ENCODE measurements at places on chromosomes 13 and 19.

DNA sequence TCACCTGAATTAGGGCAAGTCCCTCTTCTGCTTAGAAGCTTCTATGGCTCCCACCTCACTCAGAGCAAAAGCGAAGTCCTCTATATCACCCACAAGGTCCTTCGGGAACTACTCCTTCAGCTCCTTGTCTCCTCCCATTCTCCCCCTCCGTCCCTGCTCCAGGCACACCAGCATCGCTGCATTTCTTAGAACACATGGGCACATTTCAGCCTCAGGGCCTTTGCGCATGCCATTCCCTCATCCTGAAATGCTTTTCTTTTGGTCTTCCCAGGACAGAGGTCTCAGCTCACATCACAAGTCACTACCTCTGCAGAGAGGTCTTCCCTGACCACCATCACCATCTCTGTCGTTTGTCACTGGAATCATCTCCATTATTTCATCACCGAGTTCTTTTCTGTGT, 4.0 kb downstream of the S1PR5 start:
- no peak for DNase-seq

DNA sequence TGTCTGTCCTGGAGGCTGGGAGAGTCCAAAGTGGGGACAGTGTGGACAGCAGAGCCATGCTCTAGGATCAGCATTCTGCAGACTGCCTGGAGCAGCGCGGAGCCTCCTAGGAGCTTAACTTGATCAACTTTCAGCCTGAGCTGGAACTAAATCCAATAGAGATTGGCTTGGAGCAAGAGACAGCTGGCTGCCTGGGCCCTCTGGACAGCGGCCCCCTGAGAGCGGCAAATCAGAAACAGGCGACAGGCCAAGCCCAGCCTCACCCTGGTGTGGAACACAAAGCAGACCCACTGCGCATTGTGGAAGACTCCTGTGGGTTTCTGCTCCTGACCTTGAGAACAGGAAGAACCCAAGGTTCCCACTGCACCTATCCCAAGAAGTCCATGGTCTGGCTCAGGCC, 462.2 kb downstream of the TSHZ3 start:
- no peak for DNase-seq

- no peak for DNase-seq
Observed at GRCh38 chr19:49533551-49534488, 6.0 kb downstream of the RCN3 start.

- no peak for DNase-seq
Observed at GRCh38 chr13:112175162-112176075, 108.5 kb downstream of the SOX1 start.

- no peak for DNase-seq
Observed at GRCh38 chr13:67283637-67284036, 53.5 kb upstream of the PCDH9 start.

GRCh38 chr19:38632476-38633213, 13.7 kb downstream of the EIF3K start:
- no peak for DNase-seq

DNA sequence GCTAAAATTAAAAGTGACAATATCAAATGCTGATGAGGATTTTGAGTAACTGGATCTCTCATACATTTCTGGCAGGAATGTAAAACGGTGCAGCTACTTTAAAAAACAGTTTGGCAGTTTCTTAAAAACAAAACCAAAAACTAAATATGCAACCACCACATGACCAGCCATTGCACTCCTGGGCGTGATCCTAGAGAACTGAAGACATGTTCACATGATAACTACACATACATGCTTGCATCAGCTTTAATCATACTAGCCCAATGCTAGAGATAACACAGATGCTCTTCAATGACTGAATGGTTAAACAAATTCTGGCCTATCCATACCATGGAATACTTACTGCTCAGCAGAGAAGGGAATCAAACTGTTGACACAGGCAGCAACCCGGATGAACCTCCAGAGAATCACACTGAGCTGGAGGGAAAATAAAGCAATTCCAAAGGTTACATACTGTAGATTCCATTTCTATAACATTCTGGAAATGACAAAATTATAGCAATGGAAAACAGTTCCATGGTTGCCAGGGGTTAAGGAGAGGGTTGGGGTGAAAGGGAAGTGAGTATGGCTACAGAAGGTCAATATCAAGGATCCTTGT, 25.5 kb upstream of the NAXD start:
- DNase-seq = no peak

DNA sequence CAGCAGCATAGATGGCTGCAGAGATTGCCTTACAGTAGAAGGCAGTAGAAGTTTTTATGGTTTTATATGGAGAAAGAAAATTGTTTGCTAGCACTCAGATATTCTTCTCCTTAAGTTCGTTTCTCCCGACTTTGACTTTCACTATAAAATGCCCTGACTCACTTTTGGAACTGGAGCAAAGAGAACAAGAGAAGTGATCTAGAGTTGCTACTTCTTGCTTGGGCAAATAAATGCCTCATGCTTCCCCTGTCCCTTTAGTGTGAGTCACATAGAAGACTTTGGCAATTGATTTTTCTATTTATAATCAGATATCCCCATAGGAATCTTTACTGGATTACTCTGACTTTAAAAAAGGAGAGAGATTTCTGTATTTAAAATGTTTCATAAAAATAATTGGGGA, 46.9 kb downstream of the ITGBL1 start:
- no peak for DNase-seq

GRCh38 chr13:45872566-45872965, 21.0 kb upstream of the SIAH3 start:
- DNase-seq = no peak

DNA sequence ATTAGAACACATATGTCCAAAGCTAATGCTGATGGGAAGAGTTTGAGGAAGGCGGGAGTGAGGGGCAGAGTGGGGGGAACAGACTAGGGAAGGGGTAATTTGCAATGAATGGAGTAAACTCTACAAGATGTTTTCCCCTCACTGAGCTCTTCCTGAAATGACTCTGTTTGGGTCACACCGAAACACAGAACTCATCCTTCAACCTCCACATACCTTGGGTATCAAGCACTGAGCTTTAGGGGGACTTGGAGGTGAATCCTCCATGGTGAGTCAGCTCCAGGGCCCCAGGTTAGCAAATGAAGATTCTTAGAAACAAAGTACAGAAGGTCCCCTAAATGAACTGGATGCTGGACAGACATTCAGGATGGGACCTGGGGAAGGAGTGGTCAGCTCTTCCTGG, 1.3 kb upstream of the SIGLEC10 start:
- DNase-seq = no peak

- no peak for DNase-seq
Observed at GRCh38 chr13:45473627-45474026, 8.9 kb downstream of the COG3 start.

DNA sequence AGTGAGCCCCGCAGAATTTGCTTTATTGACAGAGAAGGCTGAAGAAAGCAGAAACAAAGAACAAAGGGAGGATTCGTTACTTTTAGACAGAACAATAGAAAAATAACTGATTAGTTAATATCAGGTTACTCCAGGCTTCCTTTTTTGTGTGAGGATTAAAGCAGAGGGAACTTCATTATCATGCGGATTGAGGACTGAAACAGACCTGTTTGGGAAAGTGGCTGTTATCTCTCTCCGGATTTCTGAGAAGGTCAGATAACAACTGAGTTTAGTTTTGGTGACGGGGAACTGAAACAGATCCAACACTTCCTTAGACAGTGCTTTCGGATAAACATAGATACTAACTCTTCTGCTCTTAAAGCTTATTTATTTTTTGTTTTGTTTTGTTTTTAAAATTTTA, 246.4 kb upstream of the ZNF507 start:
- no peak for DNase-seq

DNA sequence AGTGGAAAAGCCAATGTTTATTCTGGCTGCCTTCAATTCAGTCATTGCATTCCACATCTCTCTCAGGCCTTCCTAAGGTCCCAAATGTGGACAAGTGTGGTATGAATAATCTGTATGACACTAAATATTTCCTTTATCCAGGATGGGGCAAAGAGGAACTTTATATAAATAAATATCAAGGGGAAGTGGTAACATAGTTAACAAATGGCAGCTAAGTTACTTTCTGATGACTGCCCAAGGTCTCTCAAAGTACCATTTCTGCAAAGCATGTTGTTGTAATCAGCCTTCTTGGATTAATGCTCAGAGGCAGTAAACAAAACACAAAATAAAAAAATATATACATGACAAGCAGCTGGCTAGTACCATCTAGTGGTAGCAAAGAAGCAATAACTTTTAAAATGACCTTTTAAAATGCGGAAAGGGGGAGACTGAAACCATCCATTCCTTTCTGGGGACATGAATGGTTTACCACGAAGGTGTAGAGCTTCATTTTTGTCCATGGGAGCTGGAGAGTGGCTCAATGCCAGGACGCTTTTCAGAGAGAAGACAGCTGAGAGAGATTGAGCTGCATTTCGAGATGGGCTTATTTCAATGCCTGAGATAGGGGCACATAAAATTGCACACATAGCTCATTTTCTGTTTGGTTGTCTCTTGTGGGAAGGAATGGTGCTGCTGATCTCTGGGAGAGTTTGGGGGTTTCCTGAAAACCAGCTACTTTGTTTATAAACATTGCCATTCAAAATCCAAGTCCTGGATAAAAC, 259.2 kb downstream of the RFC3 start:
- DNase-seq = no peak

GRCh38 chr19:35169221-35169995, 14.9 kb downstream of the FXYD5 start:
- no peak for DNase-seq

GRCh38 chr19:34475026-34475974, 6.3 kb upstream of the WTIP start:
- DNase-seq = no peak

DNA sequence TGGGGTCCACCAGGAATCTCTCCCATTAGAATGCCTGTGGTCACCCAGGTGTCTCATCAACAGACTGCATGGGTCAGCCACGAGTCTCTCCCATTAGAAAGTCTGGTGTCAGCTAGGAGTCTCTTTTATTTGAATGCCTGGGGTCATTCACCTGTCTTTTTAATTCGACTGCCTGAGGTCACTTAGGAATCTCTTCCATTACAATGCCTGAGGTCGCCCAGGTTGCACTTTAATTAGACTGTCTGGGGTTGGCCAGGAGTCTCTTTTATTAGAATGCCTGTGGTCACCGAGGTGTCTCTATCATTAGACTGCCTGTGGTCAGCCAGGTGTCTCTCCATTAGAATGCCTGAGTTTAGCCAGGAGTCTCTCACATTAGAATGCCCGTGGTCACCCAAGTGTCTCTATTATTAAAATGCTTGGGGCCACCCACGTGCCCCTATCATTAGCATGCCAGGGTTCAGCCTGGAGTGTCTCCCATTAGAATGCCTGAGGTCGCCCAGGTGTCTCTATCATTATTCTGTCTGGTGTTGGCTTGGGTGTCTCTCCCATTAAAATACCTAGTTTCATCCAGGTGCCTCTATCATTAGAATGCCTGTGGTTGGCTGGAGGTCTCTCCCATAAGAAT, 1474.3 kb downstream of the UQCRFS1 start:
- DNase-seq = no peak

- DNase-seq = no peak
Observed at GRCh38 chr19:38443458-38443999, 10.0 kb downstream of the RYR1 start.

- DNase-seq = no peak
Observed at GRCh38 chr19:30590596-30591229, 218.5 kb downstream of the ZNF536 start.

DNA sequence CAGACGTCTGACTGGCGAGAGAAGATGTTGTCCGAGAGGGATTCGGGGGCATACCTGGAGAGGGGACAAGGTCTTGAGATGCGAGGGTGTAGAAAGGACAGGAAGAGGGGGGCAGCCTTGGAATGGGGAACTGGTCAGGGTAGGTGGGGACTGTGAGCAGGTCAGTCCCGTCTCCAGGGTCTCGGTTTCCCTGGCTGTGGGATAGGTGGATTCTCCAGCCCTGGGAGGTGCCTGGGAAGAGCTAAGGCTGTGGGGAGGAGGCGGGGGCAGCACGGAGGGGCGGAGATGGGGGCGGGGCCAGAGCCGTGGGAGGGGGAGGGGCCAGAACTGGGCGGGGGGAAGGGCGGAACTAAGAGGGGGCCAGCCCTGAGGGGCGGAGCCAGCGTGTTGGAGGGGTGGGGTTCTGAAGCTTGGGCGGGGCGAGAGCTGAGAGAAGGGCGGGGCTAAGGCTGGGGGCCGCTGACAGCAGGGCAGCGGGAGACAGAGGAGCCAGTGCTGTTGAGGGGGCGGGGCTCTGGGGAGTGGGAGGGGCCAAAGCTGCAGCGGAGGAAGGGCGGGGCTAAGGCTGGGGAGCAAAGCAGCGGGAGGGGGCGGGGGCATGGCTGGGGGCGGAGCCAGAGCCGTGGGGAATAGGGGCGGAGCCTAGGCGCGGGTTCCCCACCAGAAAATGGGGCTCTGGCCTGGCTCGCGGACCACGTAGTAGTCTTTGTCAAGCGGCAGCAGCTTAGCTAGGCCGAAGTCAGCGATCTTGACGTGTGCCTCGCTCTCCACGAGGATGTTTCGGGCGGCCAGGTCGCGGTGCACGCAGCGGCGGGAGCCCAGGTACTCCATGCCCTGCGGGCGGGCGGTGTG, 9.5 kb upstream of the INSL3 start:
- peak; percentile 90 for DNase-seq

GRCh38 chr13:98103531-98103930, 39.4 kb upstream of the FARP1 start:
- DNase-seq = no peak

- DNase-seq = no peak
Observed at GRCh38 chr19:40740747-40741146, 9.5 kb downstream of the ACTMAP start.

- no peak for DNase-seq
Observed at GRCh38 chr13:76438050-76438449, 448.2 kb downstream of the KCTD12 start.

DNA sequence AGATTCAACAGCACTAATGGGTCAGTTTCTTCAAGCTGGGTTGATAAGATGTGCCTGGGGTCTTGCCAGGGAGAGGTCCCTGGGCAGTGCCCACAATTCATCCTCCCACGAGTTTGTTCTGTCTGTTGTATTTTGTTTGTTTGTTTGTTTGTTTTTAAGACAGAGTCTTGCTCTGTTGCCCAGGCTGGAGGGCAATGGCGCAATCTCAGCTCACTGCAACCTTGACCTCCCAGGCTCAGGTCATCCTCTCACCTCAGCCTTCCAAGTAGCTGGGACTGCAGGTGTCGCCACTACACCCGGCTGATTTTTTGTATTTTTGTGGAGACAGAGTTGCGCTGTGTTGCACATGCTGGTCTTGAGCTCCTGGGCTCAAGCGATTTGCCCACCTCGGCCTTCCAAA, 120.1 kb downstream of the NUFIP1 start:
- DNase-seq = no peak

- no peak for DNase-seq
Observed at GRCh38 chr13:73321043-73321442, 262.2 kb downstream of the KLF5 start.

DNA sequence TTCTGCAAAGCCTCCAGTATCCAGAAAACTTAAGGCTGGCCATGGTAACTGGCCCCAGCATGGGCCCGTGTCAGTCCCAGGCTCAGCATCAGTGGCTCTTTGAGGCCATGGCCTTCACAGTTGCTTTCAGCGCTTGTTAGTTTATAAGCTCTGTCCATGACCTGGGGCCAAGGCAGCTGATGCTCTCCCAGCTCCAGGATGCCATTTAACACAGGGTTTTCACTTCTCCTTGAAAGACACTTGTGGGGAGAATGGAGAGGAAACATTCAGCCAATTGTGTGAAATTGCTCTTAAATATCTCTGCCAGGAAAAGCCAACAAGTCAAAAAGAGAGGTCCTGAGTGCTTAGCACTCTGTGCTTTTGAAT, 321.3 kb downstream of the FOXO1 start:
- DNase-seq = no peak

Measured in cerebellar nuclear complex (tissue), 1 donor.